ENCODE measurements at places on chromosomes 11 and 22.

- DNase-seq, result no peak
Measured at GRCh38 chr11:18501629-18502028, 25.1 kb downstream of the TSG101 start.

GRCh38 chr11:113373306-113373705, 14.3 kb upstream of the ANKK1 start:
- no peak for DNase-seq

DNA sequence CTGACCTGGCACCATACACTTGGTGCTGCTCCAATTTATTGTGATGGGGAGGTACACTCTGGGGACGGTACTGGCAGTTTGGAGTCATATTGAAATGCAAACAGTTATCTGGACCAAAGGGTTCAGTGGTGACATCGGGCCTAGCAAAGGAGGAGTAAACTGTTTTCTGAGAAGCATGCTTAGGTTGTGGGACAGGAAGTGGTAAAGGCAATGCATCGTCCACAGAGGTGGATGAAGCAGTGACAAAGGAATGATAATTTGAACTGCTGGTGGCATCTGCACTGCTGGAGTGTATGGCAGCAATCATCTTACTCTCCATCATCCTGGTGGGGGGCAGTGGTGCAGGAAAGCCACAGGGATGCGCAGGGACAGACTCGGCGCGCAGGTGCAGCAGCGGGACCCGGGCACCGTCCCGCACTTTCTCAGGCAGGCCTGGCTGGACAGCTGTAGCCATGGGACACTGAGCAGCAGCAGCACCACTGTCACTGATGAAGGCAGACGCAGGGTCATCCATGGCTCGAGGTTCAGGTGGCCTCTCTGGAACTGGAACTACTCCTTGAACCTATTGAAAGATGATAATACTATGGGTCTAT, 28.0 kb upstream of the TP53AIP1 start:
- no peak for DNase-seq

DNA sequence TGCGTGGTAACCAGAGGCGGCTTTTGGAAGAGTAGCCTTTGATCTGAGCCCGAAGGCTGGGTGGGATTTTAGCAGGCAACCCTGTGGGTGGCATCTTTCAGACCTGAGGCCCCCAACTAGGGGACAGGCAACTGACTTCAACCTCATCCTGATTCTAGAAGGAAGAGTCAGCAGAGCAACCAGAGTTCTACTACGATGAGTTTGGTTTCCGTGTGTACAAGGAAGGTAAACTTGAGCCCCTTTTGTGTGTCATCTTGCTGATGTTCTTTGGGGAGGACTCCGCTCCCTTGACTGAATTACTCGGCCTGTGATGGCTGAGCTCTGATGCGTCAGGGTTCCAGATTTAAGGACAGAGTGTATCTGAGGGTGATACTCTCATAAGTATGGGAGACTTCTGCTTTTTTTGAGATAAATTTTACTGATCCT, 31.6 kb downstream of the SGSM3 start:
- DNase-seq, result no peak

DNA sequence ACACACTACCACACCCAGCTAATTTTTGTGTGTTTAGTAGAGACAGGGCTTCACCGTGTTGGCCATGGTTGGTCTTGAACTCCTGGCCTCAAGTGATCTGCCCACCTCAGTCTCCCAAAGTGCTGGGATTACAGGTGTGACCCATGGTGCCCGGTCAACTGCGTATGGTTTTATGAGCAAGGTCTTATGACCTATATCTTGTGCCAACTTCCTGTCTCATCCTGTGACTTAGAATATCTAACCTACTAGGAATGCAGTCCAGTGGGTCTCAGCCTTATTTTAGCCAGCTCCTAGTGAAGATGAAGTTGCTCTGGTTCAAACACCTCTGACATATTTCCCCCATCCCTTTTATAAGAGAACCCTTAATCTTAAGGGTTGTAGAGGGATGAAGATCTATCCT, 66.1 kb upstream of the OR5AN1 start:
- DNase-seq, result no peak

GRCh38 chr11:118318581-118319336, 14.2 kb downstream of the CD3E start:
- no peak for DNase-seq

DNA sequence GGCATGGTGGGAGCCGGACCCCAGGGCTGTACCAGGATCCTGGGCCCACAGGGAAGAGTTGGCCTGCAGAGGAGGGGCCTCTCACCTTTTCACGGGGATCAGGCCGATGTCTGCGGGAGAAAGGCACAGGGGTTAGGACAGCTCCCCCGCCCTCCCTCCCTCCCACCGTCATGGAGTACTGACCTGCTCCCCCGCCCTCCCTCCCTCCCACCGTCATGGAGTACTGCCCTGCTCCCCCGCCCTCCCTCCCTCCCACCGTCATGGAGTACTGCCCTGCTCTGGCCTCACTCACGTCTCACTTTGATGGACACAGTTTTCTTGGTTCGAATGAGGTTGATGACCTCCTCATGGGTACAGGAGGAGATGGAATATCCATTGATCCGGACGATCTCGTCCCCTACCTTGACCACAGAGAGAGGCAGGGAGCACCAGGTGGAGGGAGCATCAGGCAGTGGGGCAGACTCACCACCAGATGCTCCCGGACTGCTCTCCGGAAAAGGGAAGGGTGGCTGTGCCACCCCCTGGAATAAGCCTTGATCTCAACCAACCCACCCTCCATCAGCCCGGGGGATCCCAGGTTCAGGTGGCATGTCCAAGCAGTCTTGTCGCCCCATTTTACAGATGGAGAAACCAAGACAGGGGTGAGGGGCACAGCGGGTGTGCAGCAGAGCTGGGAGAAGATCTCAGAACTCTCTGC, 17.1 kb downstream of the USH1C start:
- no peak for DNase-seq

GRCh38 chr11:96341211-96342013, 1.6 kb downstream of the MAML2 start:
- DNase-seq, result peak; percentile 77

GRCh38 chr11:132142121-132142520, 771.7 kb downstream of the NTM start:
- no peak for DNase-seq

- DNase-seq, result no peak
Measured at GRCh38 chr22:29883775-29884097, 762 bp downstream of the MTMR3 start.

DNA sequence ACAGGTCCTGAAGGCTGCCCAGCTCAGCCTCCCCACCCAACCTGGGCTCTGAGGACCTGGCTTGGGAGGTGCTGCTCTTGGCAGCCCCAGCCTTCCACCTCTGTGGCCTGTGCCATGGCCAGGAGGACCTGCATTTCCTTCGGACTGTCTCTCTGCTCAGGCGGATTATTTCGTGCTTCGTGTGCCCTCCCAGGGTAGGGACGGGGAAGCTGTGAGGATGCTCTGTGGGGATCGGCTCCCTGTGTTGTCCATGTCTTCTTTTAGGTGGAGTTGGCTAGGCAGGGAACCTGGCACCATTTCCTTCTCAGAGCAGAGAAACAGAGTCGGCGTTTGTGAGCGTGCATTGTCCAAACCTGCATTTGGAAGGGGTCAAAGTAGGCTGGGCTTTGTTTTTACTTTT, 34.1 kb downstream of the BCR start:
- DNase-seq, result no peak

DNA sequence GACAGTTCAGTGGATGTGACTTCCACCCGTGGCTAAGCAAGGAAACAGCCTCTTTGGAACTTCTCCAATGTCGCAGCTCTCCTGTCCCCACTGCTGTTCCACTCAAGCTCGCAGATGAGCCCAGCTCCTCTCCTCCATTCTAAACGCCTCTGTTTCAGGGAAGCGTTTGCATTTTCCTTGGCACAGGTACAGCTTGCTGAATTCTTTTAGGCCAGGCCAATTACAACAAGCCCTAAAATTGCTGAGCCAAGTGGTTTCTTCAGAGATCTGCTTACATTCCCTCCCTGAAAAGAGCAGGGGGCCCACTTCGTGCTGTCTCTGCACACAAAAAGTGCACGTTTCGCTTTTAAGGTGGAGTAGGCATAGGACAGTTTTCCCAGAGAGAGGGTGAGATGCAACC, 91.5 kb upstream of the BLID start:
- no peak for DNase-seq

- DNase-seq, result no peak
Measured at GRCh38 chr11:120128392-120129119, 9.4 kb downstream of the TRIM29 start.

DNA sequence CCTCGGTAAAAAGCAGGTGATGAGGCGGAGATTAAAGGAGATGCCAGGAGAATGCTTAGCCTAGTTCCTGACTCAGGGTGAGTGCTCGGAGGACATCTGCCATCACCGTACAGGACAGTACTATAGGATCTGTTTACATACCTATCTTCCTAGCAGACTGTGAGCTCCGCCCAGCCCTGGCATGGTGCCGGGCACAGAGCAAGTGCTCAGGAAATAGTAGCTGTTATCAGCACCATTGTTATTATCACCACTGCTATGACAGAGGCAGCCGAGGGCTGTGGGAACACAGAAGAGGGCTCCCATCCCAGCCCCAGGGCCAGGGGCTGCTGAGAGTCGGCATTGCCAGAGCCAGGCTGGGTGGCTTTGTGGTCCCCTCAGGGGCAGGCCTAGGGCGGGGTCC, 642 bp upstream of the SEPTIN3 start:
- DNase-seq, result no peak

GRCh38 chr11:64233913-64234586, at the start of gene VEGFB:
Gene VEGFB (plus strand): TSS chr11:64234584. CDS start chr11:64234834, 250 bp downstream.
- DNase-seq, result peak; percentile 82

- DNase-seq, result no peak
Measured at GRCh38 chr11:69834811-69835800, 15.9 kb upstream of the FGF3 start.

DNA sequence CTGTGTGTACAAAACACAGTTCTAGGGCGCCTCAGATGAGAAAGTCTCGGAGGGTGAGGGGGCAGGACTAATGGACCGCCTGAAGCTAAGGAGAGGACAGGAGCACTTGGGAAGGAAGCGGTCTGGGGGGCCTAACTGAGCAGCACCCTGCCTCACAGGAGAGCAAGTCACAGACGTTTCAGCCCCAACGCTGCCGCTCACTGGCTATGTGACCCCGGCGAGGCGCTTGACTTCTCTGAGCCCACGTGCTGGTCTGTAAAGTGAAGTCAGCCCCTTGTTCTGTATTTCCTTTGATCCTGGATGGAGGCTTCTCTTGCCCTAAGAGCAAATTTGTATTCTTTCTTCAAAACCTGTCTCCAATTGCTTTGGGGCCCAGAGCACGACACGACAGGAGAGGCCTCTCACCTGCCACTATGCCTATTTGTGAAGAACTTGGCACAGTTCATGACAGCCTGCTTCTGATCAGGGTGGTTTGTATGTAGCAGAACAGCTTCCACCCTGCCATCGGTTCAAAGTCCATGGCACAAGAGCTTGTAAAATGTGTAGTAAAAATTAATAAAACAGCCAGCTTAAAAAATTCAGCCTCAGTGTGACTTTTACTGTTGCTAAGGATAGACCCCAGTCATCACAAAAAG, 59.1 kb downstream of the WNT11 start:
- no peak for DNase-seq

GRCh38 chr22:27388090-27388600, 413.4 kb downstream of the MN1 start:
- DNase-seq, result no peak

DNA sequence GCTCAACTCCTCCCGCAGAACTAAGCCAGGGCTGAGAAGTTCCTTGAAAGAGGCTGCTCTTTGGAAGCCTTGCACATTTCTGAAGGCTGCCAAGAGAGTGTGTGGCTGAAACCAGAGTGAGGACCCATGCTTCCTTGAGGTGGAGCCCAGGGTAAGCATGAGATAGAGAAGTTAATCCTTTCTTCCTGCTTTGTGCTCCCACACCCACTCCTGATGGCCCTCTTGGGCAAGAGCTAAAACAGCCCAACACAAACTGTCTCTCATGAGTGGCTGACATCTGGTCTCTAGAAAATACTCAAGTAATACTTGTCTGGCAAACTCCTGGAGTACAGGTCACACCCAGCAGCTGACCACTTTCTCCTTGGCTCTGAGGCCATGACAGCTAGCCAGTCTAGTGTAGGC, 523.7 kb downstream of the INSC start:
- no peak for DNase-seq

- peak; percentile 58 for DNase-seq
Measured at GRCh38 chr11:65558002-65558929, at the start of gene LTBP3. Gene LTBP3 (minus strand): TSS chr11:65558359. CDS start chr11:65557959, 400 bp downstream.

DNA sequence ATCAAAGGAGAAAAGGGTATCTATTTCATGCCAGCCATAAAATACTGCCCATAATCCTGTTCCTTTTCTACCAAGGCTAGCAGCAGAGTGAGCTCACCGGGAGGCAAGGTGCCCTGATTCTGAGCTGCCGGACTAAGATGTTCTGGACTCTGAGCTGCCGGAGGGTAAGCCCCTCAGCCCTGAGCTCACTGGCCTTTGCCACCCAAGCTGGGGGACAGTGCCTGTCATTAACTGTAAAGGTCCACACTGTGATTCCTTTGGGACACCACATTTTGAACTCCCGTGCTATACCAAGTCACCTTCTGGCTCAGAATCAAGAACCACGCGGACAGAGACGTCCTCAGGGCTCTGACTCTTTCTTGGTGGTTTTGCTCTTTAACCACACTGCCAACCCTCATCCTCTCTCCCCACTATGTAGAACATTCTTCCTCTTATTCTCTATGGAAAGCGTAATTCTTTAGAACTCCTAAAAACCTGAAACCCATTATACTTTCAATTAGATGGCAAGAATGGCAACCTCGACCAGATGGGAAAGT, 88.4 kb upstream of the BID start:
- no peak for DNase-seq

DNA sequence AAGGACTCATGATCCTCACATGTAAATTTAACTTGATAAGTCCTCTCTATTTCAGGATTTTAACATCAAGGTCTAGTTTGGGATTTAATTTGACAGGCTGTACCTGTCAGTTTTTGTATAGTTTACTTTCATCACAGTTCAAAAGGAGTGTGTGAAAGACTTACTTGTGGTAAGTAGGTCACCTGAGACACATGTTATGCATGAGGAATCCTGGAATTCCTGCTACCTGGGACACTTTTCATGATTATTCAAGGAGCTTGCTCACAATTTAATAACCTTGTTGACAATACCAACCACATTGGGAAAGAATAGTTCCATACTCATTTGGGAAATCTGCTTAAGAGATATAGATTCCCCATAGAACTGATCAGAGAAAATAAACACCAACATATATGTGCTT, 15.8 kb upstream of the SLC36A4 start:
- DNase-seq, result no peak

GRCh38 chr11:12842933-12843636, 166.0 kb upstream of the RASSF10 start:
- DNase-seq, result no peak

DNA sequence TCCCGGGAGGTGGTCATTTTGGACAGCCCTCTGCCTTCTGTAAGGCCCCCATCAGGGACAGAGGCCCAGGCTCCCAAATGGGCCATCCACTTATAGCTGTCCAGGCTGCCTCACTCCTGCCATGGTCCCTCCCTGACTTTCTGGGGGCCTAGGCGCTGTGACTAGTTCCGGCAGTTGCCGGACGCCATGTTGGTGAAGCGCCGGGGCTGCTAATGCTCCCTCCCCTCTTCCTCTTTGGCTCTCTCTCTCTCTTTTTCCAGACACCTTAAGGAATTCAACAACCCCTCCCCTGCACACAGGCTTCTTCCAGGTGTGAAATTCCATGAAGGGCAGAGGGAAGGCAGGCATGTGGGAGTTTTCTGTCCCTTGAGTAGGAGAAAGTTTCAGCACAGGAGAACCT, 445.6 kb downstream of the SOX6 start:
- DNase-seq, result no peak

- no peak for DNase-seq
Measured at GRCh38 chr11:117614728-117615127, 182.3 kb downstream of the DSCAML1 start.

GRCh38 chr11:73996161-73996747, 12.6 kb downstream of the UCP3 start:
- no peak for DNase-seq
